Stimulated activated CD8-positive, alpha-beta memory T cell treated with anti-CD3 and anti-CD28 coated beads, Interleukin-4, amount 100 ng/mL, for 1 hour (primary cell): ENCODE measurements at places on chromosomes 3 and 15.

DNA sequence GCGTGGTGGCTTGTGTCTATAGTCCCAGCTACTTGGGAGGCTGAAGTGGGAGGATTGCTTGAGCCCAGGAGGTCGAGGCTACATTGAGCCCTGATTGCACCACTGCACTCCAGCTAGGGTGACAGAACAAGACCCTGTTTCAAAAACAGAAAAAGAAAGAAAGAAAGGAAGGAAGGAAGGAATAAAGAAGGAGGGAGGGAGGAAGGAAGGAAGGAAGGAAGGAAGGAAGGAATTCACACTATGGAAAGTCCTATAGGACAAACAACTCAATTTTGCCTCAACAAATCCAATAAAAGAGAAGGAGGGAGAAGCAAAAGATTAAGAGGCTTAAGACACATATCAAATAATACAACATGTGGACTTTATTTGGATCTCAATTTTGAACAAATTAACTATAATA is 16.5 kb upstream of the TCF12 start:
- no peak for DNase-seq

DNA sequence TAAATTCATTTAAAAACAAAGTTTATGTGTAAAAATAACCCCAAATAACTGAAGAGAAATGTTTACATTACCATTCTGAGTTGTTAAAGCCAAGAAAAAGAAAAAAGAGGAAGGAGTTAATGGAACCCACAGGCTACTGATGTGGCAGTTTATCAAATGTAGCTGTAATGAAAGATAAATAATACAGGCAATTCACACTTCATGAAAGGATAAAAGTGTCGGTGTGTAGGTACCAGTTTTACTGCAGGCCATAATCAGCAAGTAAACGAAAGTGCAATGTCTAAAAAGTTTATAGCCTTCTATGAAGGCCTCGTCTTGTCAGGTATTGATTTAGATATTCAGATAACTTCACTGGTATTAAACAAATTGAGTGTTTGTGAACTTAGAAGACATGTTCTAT is 164.6 kb downstream of the DPH6 start:
- DNase-seq: no peak

DNA sequence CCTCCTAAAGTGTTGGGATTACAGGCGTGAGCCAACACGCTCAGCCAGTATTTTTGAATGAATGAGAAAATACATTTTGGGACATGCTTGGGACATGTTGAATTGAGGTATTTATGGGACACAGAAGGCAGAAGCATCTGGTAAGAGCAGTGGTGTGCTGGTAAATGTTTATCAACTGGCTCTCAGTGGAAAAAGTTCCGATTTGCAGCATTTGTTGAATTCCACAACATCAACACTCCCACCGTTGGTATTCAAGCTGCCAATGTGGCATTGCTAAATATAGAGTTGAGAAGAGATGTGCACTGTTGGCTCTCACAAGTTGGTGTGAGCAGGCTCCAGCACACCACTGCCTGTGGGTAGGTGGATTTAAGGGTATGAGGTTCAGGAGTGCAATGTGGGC is 35.8 kb upstream of the LRRFIP2 start:
- no peak for DNase-seq

DNA sequence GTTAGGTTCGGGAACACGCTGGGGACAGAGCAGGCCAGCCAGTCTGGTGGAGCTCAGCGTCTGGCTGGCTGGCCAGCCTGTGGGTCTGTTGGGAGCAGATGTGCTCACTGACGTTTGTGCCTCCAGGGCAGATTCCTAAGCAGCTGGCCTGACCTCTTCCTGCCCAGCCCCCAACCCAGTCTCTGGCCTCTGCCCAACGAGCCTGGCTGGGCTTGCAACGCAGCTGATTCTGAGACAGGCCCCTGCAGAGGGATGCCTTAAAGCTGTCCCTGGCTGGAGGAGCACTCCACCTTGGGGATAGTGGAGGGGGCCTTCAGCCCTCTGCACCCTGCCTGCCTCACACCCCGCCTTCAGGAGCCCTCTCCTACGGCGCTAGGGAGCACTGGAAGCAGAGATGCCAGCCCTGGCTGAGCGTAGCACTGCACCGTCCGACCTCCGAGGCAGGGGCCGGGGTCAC is 46.0 kb downstream of the KLF13 start:
- DNase-seq: no peak

- no peak for DNase-seq
These were observed 419.0 kb upstream of the TGFBR2 start for GRCh38 chr3:30187366-30187765.

DNA sequence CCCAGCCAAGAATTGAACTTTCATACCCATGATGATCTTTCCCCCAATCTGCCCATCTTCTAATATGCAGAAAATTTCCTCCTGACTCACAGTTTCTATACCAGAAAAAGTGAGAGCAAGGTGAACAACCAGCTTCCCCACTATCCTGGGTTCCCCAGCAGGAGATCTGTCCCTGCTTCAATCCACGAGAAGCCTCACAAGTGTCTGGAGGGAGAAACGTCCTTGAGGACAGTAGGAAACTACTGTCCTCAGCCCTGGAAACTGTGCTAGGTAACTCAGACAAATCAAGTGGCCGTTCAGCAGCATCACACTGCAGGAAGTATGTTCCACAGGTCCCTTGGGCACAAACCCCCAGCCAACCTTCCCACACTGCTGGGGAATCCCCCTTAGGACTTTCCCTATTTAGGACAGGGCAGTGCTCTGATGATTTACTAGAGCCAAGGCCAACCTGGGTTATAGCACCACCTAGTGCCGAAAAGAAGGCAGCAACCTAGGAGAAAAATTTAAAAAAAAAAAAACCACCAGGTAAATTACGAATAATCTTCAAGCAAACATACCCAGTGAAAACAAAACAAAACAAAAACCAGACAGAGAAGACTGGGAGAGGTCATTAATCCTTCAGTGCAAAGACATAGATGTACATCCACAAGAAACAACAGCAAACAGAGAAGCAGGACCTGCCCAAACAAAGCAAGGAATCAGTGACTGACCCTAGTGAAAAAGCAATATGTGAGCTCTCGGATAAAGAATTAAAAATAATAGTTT is 36.0 kb downstream of the MORC1 start:
- DNase-seq: no peak
